Stimulated activated CD4-positive, alpha-beta T cell treated with anti-CD3 and anti-CD28 coated beads, Interleukin-15, amount 100 ng/mL, for 48 hours (primary cell): ENCODE measurements at places on chromosomes 2 and 18.

GRCh38 chr2:150162241-150162942 lies 325.1 kb downstream of the RND3 start:
- no peak for DNase-seq

GRCh38 chr2:104430852-104431251 lies 423.1 kb upstream of the POU3F3 start:
- DNase-seq: no peak

GRCh38 chr2:230866756-230867523 lies 2.2 kb downstream of the ITM2C start:
- no peak for DNase-seq

- DNase-seq: no peak
Measured at GRCh38 chr2:73043929-73044832, 27.3 kb downstream of the SFXN5 start.

DNA sequence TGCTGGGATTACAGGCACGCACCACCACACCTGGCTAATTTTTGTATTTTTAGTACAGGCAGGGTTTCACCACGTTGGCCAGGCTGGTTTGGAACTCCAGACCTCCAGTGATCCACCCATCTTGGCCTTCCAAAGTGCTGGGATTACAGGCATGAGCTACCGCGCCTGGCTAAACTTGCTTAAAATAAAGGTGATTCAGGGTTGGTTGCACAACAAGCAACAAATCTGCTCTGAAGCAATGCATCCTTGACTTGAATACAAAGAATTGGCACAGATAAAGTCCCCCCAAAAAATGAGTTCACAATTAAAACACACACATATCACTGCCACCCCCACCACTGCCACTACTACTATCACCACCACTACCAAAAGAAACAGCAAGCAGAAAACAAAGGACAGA lies 34.9 kb downstream of the CCDC88A start:
- no peak for DNase-seq

- DNase-seq: no peak
Measured at GRCh38 chr2:177015356-177015923, 197.2 kb upstream of the HNRNPA3 start.

- no peak for DNase-seq
Measured at GRCh38 chr18:62839874-62840713, 124.8 kb downstream of the PHLPP1 start.

DNA sequence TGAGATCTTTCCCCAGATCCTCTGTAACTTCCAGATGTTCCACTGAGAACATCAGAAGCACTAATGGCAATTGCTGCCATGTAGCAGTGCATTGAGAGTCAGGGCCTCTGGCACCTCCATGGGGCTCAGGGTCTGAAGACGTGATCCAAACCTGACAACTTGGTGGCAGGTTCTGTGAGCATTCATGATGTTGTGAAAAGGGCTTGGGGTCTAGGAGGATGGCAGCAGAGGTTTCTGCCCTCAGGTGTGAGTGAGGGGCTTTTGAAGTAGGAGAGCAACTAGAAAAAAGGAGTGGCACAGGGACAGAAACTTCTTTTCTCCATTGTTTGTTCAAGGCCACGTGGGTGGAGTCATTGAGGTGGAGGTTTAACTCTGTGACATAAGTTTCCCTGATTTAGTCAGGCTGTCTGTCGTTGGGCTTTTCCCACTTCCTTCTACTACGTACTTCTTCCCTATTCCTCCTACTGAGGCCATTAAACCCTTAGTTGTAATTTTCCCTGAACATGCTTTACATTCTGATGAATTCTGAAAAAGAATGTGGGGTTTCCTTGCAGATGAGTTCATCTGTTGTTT lies 13.1 kb downstream of the CFLAR start:
- no peak for DNase-seq

GRCh38 chr2:112701052-112701451 lies 19.8 kb upstream of the NT5DC4 start:
- no peak for DNase-seq

GRCh38 chr2:46094689-46095088 lies 202.5 kb upstream of the EPAS1 start:
- DNase-seq: no peak

GRCh38 chr2:235502336-235502735 lies 8.5 kb downstream of the AGAP1 start:
- DNase-seq: no peak

DNA sequence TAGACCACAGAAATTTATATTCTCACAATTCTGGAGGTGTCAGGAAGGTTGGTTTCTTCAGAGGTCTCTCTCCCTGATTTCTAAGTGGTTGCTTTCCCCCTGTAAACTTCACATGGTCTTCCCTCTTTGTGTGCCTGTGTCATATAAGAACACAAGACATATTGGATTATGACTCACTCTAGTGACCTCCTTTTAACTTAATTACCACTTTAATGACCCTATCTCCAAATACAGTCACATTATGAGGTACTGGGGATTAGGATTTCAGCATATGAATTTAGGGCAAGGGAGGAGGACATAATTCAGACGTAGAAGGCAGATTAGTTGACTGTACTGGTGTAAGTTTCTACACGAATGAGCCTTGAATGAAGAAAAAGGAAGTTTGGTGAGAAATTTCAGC lies 38.2 kb upstream of the EPHA4 start:
- no peak for DNase-seq

- DNase-seq: no peak
Measured at GRCh38 chr2:79554899-79555298, 42.0 kb downstream of the CTNNA2 start.

DNA sequence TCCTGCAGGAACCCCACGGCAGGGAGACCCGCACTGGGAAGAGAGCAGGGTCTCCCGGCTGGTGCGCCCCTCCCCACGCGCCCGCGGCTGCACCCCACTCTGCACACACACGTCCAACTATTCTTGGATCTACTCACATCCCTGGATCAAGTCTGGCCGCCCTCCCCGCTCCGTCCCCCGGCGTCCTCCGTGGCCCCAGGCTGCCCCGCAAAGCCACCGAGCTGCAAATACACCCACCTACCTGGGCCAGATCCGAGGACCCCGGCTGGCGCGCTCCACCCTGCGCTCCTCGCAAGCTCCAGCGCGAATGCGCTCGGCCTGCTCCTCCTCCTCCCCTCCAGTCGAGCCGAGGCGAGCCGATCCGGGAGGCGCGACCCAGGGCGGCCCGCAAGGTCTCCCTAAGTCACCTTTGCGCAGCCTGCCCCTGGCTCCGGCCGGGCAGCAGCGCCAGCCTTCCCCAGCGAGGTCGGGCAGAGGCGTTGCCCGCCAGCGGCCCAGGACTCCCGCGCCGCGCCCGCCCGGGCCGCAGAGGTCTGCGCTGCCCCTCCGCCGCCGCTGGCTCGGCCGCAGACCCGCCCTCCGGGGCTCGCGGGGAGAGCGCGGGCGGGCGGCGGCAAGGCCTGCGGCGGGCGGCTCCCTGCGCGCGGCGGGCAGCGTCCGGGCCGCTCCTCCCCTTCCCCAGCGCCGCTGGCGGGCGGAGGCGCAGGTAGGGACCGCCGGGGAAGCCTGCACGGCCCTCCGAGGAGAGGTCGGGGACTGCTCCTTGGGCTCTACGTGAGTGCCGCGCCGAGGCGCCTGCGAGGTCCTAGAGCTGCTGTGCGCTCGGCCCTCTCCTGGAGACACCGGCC lies 126.0 kb downstream of the OSBPL1A start:
- DNase-seq: peak; percentile 7

- no peak for DNase-seq
Measured at GRCh38 chr2:233929352-233930022, 12.3 kb downstream of the TRPM8 start.

- DNase-seq: no peak
Measured at GRCh38 chr2:5846881-5847280, 154.7 kb downstream of the SOX11 start.

- no peak for DNase-seq
Measured at GRCh38 chr2:35858216-35858615, 497.4 kb upstream of the CRIM1 start.

DNA sequence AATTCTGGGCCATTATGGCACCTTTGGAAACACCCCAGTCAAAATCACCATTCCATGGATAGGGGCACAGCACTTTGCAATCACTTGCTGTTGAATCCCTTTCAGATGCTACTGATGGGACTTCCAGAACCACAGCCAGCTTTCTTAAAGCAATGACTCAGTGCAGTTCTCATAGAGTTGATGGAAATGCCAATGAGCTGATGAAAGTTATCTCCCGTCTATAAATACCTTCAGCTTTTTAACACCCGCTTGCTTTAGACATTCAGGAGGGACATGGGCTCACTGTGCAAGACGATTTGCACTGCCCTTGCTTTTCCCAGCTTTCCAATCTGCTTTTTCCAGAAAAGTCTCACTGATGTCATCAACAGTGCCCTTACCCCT lies 66.7 kb upstream of the RPL31 start:
- no peak for DNase-seq

DNA sequence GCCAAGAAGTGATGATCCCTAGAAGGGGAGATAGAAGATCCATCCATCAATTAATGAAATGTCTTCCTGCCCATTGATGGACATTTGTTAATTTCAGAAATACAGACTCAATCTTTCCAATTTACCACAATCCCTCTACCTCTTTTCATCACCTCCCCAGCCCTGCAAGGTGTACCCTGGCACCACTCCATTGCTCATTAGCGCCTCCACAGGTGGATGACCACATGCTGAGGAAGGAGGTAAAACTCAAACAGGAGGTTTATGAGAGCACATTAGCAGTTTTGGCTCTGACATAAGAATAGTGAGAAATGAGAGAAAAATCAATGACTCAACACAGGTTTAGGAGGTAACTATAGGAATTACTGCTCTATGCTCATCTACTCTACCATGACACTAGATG lies 208.0 kb downstream of the C1D start:
- no peak for DNase-seq

- no peak for DNase-seq
Measured at GRCh38 chr18:74411475-74411874, 45.6 kb downstream of the DIPK1C start.

DNA sequence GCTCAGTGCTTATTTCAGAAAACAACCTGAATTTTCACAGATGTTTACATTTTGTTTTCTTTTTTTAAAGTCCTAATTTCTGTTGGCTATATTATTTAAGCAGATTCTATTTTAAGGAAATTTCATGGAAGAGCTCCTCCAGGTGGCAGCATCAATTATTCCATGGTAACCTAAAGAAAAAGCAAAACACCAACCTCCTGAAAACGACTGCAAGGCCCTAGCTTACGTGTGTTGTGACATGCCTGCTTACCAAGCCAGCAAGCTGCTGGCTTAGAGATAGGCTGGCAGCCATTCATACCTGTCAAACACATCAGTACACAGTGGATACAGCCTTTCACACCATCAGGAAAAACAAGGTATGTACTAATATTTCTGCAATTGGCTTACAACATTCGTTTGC lies 64.9 kb downstream of the LPIN2 start:
- DNase-seq: no peak

- DNase-seq: no peak
Measured at GRCh38 chr2:74535440-74535965, 5.8 kb downstream of the HTRA2 start.

- DNase-seq: no peak
Measured at GRCh38 chr2:230781130-230781797, 68.6 kb downstream of the CAB39 start.

GRCh38 chr2:59905731-59906130 lies 647.7 kb downstream of the BCL11A start:
- no peak for DNase-seq

GRCh38 chr2:238857959-238858358 lies 10.1 kb downstream of the TWIST2 start:
- DNase-seq: no peak

- DNase-seq: no peak
Measured at GRCh38 chr18:37299471-37300304, 265.9 kb downstream of the CELF4 start.

DNA sequence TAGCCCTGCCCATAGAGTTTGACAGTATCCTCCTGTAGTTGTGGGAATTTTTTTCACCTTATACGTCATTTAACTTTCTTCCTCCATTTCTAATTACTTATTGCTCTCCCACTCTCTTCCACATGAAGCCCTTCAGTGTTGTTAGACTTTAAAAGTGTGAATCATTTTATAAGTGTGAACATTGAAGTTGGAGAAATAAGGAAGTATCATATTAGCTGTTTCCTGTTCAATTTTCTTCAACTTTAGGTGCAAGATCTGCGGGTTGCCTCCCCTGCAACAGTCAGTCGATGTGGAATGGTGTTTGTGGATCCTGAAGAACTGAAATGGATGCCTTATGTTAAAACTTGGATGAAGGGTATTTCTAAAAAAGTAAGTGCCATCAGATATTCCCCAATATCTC lies 138.1 kb downstream of the DNAH6 start:
- no peak for DNase-seq

GRCh38 chr2:154908327-154908726 lies 209.8 kb downstream of the KCNJ3 start:
- no peak for DNase-seq

DNA sequence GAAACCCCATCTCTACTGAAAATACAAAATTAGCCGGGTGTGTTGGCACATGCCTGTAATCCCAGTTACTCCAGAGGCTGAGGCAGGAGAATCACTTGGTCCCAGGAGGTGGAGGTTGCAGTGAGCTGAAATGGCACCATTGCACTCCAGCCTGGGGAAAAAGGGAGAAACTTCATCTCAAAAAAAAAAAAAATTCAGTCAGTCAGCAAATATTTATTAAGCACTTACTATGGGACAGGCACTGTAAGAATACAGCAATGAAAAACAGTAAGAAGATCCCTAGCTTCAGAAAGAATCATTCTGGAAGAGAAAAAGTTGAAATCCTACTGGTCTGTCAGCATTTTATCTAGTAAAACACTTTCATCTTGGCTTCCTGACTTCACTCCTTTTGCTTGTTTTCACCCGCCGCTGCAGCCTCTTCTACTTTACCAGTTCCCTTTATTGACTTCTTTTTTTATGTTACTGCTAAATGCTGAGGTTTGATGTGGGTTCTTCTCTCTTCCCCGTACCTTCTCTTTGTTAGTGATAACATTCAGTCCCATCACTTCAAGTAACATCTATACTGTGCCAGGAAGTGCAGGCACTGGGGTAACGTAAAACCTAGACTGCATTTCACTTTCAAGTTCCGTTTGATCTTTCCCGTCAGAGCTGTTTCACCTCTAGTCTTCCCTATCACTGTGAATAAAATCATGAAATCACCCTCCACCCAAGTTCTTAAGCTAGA lies 10.8 kb upstream of the TAF4B start:
- peak; percentile 19 for DNase-seq

DNA sequence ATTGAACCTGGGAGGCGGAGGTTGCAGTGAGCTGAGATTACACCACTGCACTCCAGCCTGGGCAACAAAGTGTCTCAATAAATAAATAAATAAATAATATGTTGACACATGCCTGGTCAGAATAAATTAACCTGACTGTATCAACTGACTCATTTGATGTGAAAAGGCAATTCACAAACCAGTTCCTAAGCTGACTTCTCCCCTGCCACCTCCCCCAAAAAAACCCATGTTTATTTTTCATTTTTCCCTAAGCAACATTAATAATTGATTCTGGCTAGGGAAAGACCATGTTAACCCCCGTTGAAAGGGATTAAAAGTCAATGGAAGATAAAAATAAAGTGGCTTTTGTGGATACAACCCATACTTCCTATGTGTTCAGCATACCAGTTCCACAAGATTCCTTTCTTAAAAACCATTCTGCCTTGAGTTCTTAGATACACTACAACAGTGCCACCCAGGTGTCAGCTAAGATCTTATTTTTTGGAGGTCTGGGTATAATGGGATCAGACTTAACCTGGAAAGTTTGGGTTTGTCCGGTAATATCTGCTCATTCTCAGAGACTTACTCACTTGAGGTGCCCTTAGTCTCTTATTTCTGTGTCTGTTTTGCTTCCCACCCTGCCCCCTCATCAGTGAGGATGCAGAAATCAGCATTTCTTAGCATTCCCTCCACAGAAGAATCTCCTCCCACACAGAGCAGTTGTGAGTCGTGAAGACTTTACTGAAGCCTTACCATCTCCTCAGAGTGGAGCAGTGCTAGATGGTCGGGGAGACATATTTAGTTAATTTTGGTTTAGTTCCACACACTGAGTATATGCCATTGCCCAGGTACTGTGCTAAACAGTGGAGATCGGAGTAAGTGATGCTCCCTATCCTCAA lies 10.1 kb upstream of the MCFD2 start:
- no peak for DNase-seq
